T1000 (cell line): ENCODE measurements at places on chromosomes 3 and 15.

DNA sequence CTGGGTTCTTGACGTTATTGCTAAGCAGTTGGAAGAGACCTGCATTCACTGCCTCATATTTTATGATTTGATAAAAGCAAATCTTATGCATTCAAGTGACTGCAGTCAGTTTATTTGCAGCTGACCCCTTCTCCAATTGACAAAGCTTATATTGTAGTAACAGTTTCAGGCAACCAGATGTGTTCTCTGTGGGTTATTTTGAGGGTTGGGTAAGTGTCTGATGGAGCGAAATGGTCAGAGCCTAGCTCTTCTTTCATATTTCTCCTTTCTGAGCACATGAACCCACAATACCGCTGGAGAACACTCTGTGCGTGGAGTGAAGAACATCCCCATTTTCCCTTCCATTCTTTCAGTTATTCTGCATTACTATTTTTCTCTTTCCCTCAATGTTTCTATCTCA is 125.8 kb upstream of the KCNH8 start:
- DNase-seq: no peak

DNA sequence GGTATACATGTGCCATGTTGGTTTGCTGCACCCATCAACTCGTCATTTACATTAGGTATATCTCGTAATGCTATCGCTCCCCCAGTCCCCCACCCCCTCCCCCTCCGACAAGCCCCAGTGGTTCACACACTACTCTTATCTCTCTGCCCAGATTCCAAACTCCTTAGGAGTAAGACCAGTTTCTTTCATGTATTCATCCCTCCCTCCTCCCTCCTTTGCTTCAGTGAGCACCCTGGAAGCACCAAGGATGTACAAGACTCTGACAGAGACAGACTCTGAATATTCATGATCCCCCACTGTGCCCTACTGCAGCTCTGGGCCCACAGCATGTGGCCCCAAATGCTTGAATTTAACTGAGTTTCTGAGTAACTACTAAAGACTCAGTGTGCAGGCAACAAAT is 113.8 kb upstream of the RAD18 start:
- DNase-seq: no peak

GRCh38 chr15:94206463-94207167 is 24.7 kb upstream of the MCTP2 start:
- no peak for DNase-seq

- DNase-seq: no peak
Observed at GRCh38 chr15:72173864-72174550, 23.6 kb downstream of the GRAMD2A start.

DNA sequence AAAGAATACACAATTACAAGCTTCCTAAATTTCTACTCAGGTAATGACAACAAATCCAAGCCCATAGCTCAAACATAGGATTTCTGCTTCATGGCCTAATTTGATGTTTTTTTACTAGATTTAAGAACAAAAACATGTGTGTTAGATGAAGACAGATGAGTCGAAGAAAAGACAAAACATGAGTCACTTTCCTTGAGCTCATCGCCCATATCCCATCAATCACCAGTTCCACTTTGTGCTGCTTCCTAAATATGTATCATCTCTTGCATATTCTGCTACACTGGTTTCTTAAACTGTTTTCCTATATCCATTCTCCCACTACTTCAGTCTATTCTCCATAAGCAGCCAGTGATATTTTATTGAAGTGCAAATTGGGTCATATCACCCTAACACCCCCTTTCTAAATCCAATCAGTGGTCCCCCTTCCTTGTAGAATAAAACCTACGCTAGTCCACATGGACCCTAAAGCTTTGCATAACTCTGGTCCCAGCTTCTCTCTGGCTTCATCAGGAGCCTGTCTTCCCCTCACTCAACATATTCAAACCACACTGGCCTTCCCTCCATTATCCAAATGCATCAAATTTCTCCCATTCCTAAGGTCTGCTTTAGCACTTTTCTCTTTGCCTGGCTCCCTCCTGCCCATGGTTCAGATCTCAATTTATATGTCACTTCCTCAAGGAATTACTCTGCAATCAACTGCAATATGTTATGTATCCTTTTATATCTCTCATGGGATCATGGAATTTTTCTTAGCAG is 1033.9 kb downstream of the FHIT start:
- DNase-seq: no peak

GRCh38 chr3:66259566-66260255 is 38.9 kb downstream of the SLC25A26 start:
- no peak for DNase-seq

DNA sequence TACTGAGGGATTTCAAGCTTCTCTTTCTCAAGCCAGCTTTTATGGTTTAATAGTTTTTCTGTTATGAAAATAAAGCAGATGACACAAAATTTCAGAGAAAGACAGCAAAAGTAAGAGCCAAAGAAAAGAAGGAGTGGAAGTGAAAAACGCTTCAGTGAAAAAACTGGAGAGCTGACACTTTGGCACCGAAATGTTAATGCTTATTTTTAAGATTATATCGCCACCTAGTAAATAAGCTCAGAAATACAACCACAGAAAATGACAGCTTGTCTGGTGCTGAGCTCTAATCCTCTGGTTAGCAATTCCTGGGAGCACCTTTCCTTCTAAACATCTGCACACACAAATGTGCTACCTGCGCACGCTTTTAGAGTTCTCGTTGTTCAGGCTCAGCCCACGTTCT is 101.6 kb downstream of the ZPLD1 start:
- no peak for DNase-seq

GRCh38 chr3:193665370-193665989 is 72.5 kb downstream of the OPA1 start:
- no peak for DNase-seq

- no peak for DNase-seq
Observed at GRCh38 chr3:7484636-7485035, 623.7 kb downstream of the GRM7 start.

GRCh38 chr3:10955711-10956453 is 36.7 kb upstream of the SLC6A1 start:
- no peak for DNase-seq

GRCh38 chr3:159007331-159007730 is 205.5 kb downstream of the MFSD1 start:
- DNase-seq: no peak

DNA sequence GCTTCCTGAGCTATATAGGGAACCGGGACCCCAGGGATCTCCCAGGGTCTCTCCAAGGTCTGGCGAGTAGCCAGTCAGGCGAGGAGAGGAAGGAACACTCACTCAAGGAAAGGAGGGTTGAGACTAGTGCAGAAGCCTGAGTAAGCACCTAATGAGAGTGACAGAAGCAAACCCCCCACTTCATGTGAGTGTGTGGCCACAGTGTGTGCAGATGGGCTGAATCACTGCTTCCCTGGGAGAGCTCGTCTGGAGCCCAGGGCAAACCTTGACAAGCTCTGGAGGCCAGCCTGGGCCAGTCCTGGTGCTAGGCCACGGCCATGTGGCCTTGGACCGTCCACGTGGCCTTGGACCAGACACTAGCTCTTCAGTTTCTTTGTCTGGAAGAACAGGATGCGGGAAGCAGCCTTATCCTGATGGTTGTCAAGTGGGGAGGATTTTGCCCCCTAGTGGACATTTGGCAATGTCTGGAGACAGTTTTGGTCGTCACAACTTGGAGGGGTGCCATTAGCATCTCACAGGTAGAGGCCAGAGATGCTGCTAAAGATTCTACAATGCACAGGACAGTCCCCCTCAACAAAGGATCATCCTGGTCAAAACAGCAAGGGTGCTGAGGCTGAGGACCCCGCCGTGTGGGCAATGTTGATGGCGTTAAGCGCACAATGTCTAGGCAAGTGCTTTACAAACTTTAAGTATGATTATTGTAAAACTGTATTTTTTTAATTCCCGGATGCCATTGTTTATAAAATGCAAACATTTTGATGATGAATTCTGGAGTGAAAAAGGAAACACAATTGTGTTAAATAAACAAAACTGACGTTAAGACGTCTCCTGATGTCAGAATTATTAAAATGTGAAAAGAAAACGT is 34.8 kb upstream of the CTSH start:
- DNase-seq: no peak

- no peak for DNase-seq
Observed at GRCh38 chr3:13621381-13622221, 72.7 kb downstream of the FBLN2 start.

- no peak for DNase-seq
Observed at GRCh38 chr3:192830291-192831110, 87.2 kb downstream of the MB21D2 start.

- DNase-seq: no peak
Observed at GRCh38 chr15:99564221-99565048, 1.3 kb upstream of the MEF2A start.

DNA sequence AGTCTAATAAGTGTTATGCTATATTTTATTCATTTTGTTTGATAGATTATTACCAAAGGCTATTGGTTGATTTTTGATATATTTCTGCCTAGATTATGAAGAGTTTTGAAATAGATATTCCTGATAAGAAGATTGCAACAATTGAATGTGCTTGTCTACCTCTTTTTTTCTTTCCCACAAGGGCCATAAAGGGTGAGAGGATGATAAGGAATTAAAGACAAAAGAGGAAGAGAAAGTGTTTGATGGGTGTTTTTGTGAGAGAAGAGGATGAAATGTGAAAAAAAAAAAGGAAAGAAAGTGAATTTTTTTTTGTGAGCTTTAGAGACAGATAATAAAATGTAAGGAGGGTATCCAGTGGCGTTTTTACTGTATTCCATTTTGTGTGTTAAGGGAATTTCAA is 244.4 kb downstream of the CHST2 start:
- no peak for DNase-seq

DNA sequence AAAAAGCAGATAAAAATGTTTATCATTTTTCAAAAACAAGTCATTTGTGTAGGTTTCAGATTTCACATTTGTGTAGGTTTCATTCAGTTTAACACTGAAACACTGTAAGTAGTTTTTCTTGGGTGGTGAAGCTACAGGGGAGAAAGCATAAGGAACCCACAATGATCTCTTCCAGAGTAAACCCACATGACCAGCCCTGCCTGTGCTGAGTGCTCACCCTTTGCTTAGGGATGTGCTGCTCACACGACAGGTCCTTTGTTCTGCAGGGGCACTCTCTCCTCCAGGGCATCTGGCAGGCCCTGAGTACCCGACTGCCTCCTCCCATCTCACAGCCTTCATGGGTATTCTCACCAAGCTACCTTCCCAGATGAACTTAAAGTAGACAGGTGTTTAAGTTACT is 28.9 kb downstream of the ZXDC start:
- no peak for DNase-seq

- no peak for DNase-seq
Observed at GRCh38 chr3:60000311-60001105, 950.7 kb upstream of the CFAP20DC start.

GRCh38 chr15:38053205-38053604 is 118.8 kb downstream of the TMCO5A start:
- DNase-seq: no peak

DNA sequence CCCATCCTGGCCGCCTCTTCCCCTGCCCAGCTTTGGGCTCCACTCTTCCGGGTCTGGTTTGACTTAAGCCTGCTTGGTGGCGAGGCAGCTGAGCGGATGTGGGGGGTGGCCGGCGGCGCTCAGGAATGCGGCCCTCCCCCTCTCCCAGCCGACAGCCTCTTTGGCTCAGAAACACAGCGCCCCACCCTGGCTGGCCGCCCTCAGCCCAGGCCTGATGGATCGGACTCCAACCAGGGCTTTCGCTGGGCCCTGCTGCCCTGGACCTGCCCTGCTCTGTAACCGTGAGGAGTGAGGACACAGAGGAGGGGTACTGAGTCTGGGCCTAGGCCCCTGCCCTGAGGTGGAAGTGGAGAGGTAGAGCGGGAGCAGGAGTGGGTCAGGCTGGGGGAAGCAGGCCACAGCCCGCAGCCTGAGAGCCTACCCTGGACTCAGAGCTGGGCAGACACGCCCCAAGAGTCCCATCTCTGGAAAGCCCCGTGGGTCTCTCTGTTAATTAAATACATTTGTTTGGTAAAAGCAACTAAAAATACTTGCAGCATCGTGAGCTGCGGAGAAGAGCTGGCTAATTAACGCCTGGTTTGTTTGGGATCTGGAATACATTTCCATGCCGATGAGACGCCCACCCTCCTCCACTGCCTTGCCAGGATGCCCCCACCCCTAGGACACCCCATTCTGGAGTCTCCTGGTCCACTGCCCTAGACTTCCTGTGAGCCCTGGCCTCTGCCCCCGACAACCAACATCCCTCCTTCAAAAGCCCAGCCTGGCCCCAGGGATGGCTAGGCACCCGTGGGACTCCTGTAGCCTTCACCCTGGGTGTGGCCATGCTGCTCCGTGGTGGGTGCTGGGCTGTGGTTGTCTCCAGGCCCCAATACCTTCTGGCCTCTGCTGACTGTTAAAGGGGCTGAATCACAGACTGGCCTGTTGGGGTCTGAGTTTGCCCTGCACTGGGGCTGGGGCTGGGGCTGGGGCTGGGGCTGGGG is 19.6 kb downstream of the PLXNA1 start:
- peak; percentile 84 for DNase-seq

GRCh38 chr3:176798680-176799079 is 398.6 kb downstream of the TBL1XR1 start:
- DNase-seq: no peak

- DNase-seq: no peak
Observed at GRCh38 chr3:88291486-88291885, 141.7 kb downstream of the C3orf38 start.

DNA sequence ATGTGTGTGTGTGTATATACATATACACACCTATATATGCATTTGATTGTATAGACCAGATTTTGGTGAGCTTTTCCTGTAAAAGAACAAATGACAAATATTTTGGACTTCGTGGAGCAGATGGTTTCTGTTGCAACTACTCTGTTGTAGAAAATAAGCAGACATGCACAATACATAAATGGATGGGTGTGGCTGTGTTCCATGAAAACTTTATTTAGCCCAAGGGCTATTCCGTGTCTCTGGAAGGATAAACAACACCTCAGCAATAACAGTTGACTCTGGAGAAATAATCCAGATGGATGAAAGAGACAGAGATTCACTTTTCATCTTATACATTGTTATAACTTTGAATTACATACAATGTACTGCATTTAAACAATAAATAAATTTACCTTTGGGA is 441.4 kb downstream of the CNTN3 start:
- no peak for DNase-seq

DNA sequence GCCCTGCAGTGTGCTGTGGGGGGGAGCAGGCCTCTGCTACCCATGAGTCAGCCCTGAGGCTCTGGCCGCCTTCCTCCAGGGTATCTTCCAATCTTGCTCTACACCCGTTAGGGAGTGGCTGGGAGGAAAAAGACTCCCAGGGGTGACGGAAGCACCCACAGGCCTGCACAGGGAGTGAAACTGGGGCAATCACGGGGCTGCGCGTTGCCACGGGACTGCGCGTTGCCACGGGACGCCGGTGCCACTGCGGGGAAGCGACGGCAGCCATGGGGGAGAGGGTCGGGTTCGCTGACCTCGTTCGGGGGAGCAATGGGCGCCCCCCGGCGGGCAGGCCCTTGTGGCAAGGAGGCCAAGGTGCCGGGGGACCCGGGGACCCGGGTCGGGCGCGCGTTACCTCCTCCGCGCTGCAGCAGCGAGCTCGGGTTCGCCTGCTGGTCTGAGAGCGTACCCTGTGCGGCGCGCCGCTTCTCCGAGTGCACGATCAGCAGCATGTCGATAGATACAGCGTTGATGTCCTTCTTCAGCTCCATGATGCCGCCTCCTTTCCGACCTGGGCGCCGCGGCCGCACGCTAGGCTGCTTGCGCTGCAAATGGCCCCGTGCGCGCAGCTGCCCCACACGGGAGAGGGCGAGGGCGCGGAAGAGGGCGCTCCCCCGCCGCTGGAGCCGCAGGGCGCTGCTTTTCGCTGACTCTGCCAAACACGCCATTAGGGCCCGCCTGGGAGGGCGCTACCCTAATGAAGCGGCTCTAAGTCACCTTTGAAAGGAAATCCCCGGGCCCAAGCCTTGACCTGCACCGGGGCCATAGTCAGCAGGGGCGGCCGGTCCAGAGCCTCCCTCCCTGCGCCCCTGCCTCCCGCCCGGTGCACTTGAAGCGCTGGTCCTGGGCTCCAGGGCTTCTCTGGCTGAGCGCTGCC is at the start of gene KY:
KY (minus strand) TSS at position 592 of the 916 bp plus-strand sequence; CDS start at position 530, 62 bp downstream.
- peak; percentile 58 for DNase-seq
